ENCODE measurements at places on chromosomes 7 and 10. TPM values are rescaled to one million over a fixed set of nuclear protein-coding genes. Genes with fewer than 3 reads are reported as not detected.

GRCh38 chr10:34176351-34176750, 638.7 kb downstream of the PARD3 start:
- no peak for DNase-seq

GRCh38 chr10:46235705-46236545, 50.9 kb upstream of the ANTXRL start:
- no peak for DNase-seq

- no peak for DNase-seq
These were observed 55.5 kb upstream of the PTPN12 start for GRCh38 chr7:77481615-77482014.

DNA sequence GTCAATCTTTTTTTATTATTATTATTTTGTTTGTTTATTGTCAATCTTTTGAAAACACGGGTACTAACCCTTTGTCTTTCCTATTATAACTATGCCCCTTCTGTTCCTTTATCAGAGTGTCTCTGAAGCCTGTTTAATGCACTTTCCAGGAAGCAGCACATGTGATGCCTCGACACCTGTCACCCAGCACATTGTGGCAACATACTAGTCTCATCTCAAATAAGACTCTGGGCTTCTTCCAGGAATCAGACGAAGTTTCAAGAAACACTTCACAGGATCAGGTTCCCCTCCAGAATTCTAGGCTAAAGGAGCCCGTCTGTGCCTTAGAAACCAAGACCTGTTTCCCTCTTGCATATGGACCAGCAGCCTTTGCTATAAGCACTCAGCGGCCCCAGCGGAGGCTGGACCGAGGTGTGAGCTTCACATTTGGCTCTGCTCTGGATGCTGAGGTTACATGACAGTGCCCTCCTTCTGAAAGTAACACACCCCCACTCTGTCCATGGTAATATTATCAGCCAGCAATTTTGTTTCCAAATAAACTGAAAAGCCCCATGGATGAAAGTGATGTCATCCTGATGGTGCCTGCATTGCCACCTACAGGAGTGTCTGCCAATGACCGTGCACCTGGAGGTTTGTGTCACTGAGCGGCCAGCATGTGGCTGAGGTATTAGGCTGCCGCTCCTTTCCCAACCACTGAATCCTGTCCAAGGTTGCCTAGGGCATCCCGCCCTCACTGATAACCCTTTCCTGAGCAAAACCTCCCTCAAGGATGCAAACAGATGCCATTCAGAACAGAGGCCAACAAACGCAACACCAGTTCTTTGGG, 38.1 kb downstream of the MKI67 start:
- no peak for DNase-seq

- DNase-seq: no peak
These were observed 546.9 kb downstream of the KCNMA1 start for GRCh38 chr10:77090381-77091356.

GRCh38 chr10:122727426-122727825, 27.8 kb upstream of the C10orf120 start:
- no peak for DNase-seq

- peak; percentile 47 for DNase-seq
These were observed 270.5 kb downstream of the CREB5 start for GRCh38 chr7:28682801-28683200.

- DNase-seq: no peak
These were observed 239.3 kb downstream of the THSD7A start for GRCh38 chr7:11592699-11593098.

The PDK4 gene
- 289 TPM for total RNA-seq

DNA sequence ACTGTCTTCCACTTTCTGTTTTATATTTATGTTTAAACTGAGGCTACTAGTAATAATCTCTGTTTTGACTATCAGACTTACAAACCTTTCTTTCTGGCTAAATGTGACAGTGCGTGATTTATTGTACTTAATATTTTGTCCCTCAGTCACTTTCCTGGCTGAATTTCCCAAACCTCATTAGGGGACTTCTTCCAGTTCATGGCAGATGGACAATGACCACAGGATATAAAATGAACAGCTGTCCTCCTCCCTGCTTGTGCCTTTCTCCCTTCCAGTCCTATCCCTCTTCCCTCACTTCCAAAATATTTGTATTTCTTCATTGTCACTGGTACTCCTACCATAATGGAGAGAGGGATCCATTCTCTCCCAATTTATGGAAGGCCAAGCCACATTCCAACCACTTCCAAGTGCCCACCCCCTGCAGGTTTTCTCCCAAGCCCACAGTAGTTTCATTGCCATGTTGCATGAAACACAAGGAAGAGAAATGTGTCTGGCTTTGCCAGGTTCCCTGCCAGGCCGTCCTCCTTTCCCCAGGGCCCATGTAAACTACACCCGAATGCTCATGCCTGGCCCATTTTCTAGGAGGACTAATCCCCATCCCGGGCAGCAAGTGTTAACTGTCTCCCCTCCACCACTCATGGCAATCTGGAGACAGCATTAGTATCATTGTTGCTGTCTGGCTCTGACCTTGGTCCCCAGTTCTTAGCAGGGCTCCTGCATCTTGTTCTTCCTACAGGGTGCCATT, 269.5 kb upstream of the SLC26A5 start:
- DNase-seq: no peak

Measured in left ventricle myocardium superior (tissue), 1 donor.